ENCODE measurements at places on chromosomes 4 and X.

DNA sequence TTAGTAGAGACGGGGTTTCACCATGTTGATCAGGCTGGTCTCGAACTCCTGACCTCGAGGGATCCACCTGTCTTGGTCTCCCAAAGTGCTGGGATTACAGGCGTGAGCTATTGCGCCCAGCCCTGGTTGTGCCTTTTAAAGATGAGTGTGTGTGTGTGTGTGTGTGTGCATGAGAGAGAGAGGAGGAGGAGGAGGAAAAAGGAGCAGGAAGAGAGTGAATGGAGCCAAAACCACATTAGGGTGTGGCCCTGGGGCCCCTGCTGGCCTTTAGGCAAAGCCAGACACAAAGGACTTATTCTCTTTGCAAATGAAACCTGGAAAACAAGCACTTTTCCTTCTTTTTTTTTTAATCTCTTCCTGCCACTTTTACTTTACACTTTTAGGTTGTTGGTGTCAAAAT is 48.2 kb upstream of the KLF3 start:
- DNase-seq: no peak

GRCh38 chr4:66357316-66357715 is 687.0 kb upstream of the EPHA5 start:
- DNase-seq: no peak

DNA sequence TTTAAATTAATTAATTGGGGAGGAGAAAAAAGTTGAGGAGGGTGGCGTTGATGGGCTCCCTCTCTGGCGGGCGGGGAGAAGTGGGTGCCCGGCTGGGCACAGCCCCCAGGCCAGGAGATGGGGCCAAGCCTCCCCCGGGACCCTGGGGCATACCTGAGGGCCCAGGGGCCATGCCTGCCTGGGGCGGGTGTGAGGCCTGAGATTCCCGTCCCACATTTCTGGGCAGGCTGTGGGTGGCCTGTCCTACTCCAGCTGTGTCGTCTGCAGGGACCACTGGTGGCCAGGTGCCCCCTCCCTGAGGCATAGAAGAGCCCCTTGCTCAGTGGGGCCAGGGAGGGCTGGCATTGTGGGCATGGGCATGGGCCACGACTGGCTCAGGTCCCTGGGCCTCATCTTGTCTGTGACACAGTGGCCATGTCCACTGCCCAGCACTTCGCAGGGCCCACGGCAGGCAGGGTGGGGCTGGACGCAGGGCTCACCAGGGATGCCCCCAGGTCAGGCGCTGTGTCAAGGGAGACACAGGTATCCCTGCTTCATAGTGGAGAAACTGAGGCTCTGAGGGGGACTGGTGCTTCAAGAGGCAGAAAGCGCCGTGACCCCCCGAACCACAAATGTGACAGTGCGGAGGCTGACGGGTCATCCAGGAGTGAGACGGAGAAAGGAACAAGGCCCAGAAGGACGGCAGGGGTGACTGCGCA is 60.1 kb downstream of the FAM53A start:
- no peak for DNase-seq

- DNase-seq: no peak
Measured at GRCh38 chr4:62806816-62807215, 1602.4 kb downstream of the TECRL start.

- no peak for DNase-seq
Measured at GRCh38 chr4:99759346-99759984, 57.2 kb upstream of the DAPP1 start.

Measured in hippocampal formation (tissue), 2 donors.